ENCODE measurements at places on chromosomes 13 and 19. TPM values are rescaled to one million over a fixed set of nuclear protein-coding genes. Genes with fewer than 3 reads are reported as not detected.

ADM5 gene
- 2.5 TPM for total RNA-seq

LPAR6 gene
- 5.4 TPM for total RNA-seq

ERVK3-1 gene
- total RNA-seq, result 182 TPM

SYCN gene
- total RNA-seq, result not detected

WDR87 gene
- total RNA-seq, result not detected

RPL21 gene
- total RNA-seq, result 2,340 TPM

NTN5 gene
- total RNA-seq, result 2.7 TPM

DNA sequence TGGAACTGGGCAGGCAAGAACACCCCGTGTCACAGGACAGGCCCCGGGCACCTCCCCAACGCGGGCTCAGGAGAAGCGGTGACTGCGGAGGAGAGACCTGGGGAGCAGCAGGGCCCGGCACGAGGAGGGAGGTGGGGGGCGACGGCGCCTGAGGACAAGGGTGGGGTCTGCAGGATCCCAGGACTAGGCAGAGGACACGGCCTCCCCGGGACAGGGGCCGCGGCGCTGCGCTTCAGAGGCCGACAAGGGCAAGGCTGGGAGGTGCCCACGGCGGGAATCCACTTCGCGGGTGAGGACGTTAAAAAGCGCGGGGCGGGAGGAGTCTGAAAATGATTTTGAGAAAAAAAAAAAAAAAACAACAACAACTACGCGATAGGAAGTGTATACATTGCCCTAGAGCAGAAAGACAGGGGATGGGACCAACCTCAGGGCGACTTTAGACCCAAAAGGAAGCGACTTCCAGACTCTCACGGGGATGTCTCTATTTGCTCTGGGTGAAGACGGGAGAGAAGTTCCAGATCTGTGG lies 44.9 kb downstream of the ZNF611 start:
- peak; percentile 11 for DNase-seq

- no peak for DNase-seq
These were observed 14.4 kb downstream of the BICRA start for GRCh38 chr19:47623151-47623920.

DNA sequence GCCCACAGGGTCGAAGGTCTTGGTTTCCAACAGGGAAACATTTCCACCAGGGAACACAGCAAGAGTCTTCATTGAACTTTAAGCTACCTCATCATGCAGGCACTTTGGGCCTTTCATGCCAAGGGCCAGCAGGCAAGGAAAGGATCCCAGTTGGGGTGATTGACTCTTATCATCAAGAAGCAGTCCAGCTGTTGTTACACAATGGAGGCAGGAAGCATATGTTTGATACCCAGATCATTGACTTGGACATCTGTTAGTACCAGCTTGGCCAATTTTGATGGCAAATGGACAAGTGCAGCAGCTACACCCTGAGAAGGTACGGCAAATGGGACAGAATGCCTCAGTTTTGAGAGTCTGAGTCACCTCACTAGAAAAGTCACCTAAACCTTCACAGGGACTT lies 10.9 kb upstream of the RCBTB1 start:
- DNase-seq, result no peak

DNA sequence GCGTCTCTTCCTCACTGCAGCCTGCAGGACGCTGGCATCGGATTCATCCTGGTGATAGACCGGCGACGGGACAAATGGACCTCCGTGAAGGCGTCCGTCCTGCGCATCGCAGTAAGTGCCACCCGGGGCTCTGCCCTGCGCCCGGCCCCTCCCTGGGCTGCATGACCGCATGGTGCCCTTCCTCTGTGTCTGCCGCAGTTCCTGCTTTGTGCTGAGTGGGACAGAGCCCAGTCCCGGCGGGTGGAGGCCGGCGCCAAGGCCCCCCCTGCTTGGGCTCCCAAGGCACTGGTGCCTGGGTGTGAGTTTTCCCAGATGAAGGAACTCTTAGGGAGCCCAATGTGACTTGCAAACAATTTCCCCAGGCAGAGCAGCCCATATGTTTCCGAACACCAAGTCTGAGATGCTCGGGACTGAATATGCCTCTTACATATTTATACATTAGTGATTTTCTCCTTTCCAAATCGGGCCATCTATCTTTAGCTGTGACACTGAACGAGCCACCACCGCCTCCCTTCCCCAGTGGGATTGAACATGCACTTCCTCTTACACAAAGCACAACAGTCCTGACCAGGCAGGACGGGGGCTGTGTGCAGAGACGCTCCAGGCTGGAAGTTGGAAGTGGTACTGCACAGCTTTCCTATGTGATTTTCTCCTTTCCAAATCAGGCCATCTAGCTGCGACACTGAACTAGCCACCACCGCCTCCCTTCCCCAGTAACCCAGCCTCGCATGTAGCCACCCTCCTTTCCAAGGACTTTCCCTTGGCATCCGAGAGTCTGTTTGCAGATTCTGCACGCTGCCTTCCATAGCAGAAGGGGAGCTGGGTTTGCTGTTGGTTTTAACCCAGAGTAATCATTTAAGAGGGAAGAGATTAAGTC lies 60.1 kb upstream of the F7 start:
- DNase-seq, result no peak

DNA sequence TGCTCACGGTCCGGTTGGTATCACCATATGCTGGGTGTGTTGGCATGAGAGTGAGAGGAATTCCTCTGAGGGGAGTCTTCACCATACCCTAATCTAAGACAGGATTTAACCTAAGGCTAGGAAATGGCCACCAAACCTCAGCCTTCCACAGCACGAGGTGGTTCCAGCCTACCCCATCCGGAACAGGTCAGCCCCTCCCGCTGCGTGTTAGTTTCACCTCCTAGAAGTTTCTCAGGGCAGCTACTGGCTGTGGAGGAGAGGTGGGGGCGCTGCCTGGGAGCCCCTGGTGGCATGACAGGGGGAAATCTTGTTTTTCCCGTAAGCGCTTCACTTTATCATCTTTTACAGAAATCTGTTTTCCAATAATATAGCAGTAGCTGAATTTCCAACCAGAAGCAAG lies 55.1 kb downstream of the RGCC start:
- DNase-seq, result peak; percentile 32

DNA sequence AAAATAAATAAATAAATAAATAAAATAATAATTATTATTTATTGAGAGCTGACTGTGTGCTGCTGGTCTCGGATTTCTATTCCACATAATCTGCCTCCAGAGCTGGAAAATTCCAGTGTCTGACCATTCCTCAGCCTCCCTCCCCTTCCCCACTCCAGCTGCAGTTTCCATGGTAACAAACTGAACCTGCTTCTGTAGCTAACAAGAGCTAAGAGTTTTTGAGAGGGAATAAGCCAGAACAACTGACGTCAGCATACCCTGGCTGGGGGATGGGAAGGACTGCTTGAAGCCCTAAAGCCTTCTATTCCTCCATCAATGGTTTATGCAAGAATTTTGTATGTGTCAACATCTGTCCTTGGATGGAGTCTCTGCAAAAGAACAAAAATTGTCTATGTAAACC lies 26.0 kb upstream of the PEG3 start:
- DNase-seq, result no peak

GRCh38 chr19:940591-941291 lies 14.9 kb downstream of the ARID3A start:
- peak; percentile 93 for DNase-seq

DNA sequence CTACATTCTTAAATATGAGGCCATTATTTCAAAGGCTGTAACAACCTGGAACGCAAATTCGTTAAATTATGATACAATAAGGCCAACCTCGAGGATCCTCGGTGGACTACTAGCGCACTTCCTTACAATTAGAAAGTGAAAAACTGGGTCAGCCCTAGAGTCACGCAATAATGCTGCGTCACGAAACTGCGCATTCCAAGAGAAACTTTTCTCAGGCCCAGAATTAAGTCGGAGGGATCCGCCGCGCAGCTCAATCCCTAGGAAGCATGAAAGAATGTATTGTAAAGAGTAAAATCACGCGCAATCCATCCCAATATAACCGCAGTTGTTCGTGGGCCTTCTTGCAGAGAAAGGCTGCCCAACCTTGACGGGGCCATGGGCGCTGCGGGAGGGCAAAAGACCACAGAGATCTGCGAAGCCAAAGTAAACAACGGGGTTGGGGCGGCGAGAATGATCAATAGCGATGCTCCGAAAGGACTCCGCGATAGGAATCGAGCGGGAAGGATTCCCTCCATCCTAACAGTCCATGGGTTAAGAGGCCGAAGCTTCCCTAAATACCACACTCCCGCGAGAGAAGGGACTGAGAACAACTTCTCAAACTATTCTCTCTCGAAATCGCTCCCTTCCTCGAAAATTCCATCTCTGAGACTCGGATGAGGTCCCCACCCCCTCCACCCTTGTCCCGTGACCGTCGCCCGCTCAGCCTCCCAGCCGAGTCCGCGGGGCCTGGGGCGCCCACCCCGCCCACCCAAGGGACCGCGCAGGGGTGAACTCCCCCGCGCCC lies 564 bp downstream of the SPART start:
- peak; percentile 72 for DNase-seq

DNA sequence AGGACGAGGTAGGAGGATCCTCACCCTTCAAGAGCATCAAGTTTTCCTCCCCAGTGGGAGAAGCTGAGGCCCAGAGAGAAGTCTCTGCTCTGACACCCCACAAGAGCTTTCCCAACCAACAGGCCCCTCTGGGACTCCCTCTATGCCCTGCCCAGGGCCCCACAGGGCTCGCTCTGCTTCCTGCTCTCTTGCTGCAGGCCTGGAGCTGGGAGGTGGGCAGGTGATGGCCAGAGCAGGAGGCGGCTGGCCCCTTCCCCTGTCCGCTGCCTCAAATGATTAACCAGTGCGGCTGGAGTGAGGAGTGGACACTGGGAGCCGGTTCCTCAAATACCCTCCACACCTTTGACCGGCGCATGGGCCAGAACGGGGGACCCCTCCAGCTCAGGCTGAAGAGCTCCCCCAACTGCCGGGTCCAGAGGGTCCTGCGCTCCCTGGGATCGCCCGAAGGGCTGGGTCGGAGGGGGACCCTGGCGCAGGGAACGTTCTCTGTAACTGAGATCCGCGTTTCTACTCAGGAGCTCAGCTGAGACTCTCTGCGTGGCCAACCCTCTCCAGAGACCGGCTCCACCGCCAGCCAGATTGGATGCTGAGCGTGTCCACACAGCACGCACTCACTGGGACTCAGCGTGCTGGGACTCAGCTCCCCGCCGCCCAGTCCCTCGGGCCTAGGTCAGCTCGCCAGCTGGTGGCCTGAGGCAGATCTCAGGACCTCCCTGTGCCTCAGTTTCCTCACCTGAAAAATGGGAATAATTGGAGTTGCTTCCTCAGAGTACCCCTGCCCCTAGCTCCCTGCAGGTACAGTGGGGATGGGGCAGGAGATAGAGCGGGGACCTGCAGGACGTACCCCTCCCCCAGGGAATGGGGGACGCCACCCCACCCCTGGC lies 6.7 kb upstream of the ONECUT3 start:
- DNase-seq, result no peak

DNA sequence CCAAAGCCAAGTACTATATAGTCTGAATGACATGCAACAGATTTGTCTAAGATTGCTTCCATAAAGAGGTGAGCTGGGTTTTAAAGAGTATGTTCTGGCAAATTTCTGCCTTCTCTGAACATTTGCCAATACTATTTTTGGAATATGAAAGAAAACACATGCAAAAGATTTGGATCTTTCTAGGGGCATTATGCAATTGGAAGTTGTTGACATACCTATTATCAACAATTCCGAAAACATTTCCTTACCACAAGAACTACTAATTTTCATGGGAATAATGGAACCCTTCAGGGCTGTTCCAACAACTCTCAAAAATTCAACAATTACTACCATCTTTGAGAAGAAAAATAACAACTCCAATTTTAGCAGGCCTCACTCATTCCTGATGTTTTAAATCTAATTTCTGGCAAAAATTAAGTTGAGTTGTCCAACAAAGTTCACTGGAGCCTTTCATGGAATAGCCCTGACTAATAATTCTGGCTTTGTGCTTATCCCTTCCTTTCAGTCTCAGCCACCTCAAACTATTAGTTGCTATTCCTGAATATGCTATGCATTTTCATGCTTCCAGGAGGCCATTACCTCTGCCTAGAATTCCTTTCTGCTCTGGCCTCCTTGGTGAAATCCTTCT lies 250.0 kb downstream of the RGCC start:
- DNase-seq, result no peak

DNA sequence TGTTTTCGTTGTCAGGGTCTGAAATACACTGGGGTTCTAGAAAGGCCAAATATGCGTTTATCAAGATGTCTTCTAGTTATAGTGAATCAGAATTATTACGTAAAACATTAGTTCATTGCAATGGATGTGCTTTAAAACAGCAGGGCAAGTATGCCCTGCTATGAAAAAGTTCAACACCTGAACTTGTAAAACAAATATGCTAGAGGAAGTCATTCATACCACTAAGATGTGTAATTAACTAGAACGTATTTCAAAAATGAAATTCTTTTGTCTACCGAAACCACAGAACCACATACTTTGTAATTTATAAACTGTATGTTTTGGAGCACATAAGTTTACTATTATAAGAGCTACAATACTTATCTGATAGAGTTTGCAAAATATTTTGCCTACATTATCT lies 266.2 kb downstream of the KCTD12 start:
- no peak for DNase-seq

DNA sequence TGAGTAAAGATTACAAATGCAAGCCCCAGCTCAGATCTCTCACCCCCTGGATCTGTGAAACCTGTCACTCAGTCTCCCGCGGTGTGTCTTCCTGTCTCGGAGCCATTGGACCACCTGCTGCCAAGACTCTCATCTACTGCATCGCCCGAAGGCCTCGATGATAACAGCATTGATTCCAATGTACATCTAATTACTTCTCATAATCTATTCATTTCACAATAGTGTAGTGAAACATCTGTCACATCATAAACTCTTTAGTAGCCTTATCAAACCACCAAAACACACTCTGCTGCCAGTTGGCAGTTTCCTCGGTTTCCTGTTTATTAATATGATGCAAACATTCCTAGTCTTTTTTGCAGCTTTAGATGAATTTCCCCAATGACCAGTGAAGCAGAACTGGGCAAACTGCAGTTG lies 220.3 kb downstream of the POU4F1 start:
- DNase-seq, result no peak

GRCh38 chr13:44818428-44818827 lies 170.8 kb downstream of the NUFIP1 start:
- no peak for DNase-seq

DNA sequence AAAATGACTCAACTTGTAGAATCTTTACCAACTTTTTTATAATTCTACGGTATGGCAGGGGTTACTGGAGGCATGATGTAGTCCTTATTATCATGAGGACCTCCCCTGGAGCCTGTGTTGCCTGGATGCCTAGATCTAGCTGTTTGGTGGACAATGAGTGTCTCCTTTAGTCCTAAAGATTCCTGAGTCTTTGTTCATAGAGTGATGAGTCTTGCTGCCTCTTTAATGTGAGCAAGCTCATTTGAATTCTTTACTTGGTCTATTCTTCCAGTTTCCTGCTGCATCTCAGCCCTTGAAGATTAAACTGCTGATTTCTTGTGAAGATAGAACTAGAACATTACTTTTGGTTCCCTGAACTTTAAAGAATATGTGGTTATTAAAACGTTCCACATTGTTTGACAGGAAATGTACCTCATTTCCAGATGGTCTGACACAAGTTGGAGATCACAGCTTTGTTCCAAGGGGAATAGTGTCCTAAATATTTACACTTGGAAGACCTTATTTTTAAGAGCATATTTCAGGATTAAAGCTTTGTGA lies 51.9 kb downstream of the SLAIN1 start:
- DNase-seq, result no peak

Data from CD8-positive, alpha-beta T cell (primary cell).